ENCODE measurements at places on chromosomes 16 and 17.

DNA sequence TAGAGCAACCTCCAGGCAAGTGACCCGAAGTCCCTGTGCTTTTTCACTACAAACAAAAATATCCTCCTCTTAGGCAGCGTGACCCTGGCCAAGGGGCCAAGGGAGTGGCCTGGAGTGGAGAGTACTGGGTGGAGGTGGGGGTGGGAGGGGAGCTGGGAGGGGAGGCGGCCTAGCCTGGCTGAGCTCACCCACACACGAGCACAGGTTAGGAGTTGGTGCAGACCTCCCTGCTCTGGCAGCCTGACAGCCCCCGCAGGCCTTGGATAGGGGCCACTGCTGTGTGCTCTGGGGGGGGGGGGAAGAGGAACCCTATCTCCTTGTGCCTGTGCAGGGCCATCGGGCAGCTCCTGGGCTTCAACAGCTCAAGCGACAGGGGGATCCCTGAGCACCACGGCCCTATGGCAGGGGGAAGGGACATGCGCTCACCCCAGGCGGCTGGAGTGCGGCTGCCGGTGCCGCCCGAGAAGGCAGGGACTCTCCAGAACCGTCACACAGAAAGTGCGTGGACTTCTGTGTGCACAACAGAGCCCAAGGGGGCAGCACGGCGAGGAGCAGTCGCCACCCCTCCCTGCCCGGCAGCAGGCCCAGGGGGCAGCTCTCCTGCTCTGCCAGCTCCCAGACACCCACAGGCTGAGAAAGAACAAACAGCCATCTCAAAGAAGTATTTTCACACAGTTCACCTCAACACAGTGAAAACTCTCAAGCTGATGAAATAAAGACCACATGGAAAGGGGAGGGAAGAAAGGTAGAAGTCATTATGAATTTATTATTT, 13.3 kb downstream of the SLC16A3 start:
- DNase-seq = no peak

- DNase-seq = no peak
Measured at GRCh38 chr17:76208120-76208519, 32.2 kb downstream of the RNF157 start.

DNA sequence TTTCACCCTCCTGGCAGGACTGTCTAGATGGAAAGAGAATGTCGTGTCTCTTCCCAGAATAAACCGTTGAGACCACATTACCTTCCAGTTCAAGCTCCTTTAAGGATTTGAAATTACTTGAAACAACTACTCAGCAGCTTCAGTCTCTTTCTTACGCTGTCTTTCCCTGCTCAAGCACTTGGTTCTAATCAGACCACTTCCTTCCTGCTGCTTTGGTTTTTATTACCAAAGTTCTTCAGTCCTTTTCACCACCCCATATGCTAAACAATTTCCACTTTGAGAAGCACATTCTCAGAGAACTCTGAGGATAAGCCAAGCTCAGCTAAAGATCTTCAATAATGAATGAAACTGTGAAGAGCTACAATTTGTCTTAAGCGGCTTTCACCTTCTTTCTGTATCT, 105.4 kb downstream of the STX8 start:
- DNase-seq = no peak

DNA sequence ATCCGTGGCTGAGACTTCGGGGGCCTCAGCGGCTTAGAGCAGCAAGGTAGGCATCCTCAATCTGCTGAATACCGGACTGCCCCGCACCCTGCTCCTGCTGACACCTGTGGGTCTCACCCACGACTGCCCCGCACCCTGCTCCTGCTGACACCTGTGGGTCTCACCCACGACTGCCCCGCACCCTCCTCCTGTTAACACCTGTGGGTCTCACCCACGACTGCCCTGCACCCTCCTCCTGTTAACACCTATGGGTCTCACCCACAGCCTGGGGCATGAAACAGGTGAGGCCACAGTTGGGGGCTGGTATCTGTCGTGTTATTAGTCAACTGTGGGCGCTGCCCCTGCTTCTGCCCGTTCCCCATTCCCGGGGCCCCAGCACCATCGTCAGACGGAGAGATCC, 36.3 kb upstream of the PABPN1L start:
- no peak for DNase-seq

- DNase-seq = no peak
Measured at GRCh38 chr16:15544405-15544804, 98.5 kb downstream of the MARF1 start.

GRCh38 chr16:65749506-65749905, 617.0 kb upstream of the CDH5 start:
- no peak for DNase-seq

GRCh38 chr16:78931678-78932077, 668.9 kb downstream of the MAF start:
- no peak for DNase-seq

DNA sequence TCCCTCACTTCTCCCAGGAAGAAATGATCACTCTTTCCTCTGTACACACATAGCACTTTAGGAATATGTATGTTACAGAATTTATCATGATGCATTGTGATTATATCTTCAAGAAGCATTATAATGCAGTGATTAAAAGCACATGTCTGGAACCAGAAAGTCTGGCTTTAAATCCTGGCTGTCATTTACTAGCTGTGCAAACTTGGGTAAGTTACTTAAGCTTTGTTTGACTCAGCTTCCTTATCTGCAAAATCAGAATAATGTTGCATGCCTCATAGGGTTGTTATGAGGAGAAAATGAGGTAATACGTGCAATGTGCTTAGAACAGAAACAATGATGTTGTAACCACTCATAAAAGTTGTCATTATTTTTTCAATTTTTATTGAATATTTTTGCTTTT, 156.3 kb upstream of the ZKSCAN2 start:
- DNase-seq = no peak

DNA sequence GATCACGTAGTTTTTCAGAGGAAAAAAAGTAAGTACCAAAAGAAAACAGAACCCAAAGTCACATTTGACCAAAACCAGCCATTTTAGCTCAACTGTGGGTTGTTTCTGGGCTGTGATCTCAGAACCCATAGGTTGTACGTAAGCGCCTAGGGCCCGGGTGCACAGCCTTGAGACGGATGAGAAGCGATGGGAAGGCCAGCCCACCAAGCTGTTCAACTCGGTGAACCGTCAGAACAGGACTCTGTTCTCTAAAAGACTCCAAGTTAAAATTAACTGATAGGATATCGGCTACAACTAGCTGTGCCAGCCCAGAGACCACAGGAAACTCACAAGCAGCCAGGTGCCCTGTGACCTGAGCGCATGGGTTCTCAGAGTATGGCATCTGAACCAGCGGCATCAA, 28.3 kb downstream of the USP22 start:
- no peak for DNase-seq

GRCh38 chr17:72926171-72926570, 166.3 kb downstream of the SLC39A11 start:
- no peak for DNase-seq

GRCh38 chr17:7929158-7930023, at the start of gene KCNAB3:
TSS of gene KCNAB3 (minus strand) at chr17:7929856. CDS start at chr17:7929435, 421 bp downstream.
- no peak for DNase-seq

- DNase-seq = no peak
Measured at GRCh38 chr17:66371561-66371960, 69.1 kb downstream of the PRKCA start.

DNA sequence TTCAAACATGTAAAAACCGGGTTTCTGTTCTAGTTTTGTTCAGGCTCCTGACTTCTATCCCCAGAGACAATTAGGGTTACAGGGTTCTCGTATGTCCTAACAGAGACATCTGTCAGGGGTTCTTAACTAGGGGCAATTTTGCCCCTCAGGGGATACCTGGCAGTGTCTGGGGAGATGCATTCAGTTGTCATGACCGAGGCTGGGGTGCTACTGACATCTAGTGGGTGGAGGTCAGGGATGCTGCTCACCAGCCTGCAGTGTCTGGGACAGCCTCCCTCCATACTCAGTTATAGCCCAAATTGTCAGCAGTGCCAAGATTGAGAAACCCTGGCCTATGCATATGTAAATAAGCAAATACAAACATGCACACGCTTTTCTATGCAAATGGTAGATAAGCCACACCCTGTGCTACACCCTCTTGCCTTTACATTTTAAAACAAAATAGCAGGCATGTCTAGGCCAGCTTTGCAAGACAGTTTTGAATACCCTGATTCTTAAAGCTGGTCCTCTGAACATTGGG, 37.4 kb downstream of the CLEC16A start:
- DNase-seq = no peak

GRCh38 chr17:65163990-65164495, 26.9 kb downstream of the RGS9 start:
- DNase-seq = no peak

GRCh38 chr17:41539071-41539492, 11.0 kb upstream of the KRT19 start:
- DNase-seq = no peak

GRCh38 chr17:68210570-68211315, 37.1 kb upstream of the AMZ2 start:
- DNase-seq = no peak

DNA sequence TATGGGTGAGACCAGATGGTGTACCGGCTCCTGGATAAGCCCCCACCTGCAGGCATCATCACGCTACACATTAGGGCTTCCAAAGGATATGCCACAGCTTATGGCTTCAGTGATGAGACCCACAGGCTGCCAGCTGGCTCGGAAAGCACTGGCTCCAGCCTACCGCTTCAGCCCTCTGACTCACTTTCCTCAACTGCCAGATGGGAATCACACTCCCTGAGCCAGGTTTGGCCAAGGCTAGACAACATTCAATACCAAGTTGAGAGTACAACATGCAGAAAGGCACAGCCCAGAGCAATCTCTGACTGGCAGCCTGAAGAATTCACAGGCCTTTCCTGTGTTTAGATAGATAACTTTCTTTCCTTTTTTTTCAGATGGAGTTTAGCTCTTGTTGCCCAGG, 10.3 kb downstream of the CENPV start:
- no peak for DNase-seq

GRCh38 chr17:17042851-17043460, 699 bp downstream of the MPRIP start:
- no peak for DNase-seq

- no peak for DNase-seq
Measured at GRCh38 chr17:57685499-57686132, 59.5 kb downstream of the CCDC182 start.

DNA sequence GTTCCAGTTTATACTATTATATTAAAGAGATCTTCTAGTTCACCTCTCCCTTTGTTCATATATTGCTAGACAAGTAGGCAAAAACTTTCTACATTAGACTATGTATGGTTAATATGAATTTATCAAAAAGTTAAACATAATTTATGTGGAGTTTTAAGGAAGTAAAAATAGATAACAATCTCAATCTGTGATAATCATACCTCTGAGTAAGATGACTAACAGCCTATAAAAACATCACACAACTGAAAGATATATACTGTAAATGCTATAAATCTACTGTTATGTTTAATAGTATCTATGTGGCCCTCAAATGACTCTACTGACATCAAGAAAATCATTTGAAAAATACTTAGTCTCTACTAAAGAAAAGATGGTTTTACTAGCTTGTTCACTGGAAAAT, 37.1 kb downstream of the AP1G1 start:
- no peak for DNase-seq

GRCh38 chr17:43453331-43453812, 30.4 kb upstream of the DHX8 start:
- DNase-seq = peak; percentile 53

GRCh38 chr17:47252209-47252608, 1.4 kb upstream of the ITGB3 start:
- DNase-seq = no peak

DNA sequence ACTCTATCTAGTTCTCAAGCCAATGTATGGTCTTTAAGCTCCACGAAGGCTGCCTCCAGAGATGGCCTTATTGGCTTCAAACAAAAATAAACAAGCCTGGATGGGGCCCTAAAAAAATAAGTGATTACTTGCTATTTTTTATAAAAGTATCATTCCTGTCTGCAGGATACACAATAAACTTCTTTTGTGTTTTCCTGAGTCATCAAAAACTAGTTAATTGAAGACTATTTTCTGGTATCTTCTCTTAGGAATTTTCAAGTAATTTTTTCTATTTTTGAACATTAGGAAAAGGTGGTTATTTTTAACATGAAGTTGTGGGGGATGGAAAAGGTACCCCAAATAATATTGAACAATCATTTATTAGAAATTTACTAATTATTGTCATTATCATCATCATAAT, 213.1 kb upstream of the DYNLRB2 start:
- no peak for DNase-seq

- no peak for DNase-seq
Measured at GRCh38 chr17:43155666-43156065, 15.3 kb upstream of the NBR1 start.

GRCh38 chr17:37148156-37148555, 199.4 kb downstream of the AATF start:
- DNase-seq = no peak

DNA sequence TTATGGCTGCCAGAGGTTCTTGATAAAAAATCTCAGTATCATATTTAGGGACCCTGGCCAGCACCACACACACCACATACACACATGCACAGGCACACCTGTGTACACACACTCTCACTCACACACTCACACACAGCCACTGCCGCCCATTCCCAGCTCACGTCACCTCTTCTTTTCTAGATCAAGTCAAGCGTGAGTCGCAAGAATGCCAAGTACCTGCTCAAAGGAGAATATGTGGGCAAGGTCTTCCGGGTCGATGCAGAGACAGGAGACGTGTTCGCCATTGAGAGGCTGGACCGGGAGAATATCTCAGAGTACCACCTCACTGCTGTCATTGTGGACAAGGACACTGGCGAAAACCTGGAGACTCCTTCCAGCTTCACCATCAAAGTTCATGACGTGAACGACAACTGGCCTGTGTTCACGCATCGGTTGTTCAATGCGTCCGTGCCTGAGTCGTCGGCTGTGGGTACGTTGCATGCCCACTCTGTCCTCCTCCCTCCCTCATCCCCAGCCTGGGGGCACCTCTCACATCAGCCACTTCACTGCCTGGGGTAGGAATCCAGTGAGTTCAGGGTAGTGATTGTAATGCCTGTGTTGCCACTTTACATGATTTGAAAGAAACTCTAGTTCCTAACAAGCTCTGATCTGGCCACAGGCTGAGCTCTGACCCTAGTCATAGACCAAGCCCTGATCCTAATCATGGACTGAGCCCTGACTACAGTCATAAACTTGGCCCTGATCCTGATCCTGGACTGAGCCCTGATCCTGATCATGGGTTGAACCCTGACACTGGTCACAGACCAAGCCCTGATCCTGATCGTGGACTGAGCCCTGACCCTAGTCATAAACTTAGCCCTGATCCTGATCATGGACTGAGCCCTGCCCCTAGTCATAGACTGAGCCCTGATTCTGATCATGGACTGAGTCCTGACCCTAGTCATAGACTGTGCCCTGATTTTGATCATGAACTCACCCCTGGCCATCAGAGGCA, 20.4 kb downstream of the CDH5 start:
- DNase-seq = no peak

GRCh38 chr16:28106467-28107215, 43.1 kb upstream of the GSG1L start:
- no peak for DNase-seq

- DNase-seq = no peak
Measured at GRCh38 chr16:9192746-9193145, 101.3 kb downstream of the HAPSTR1 start.

GRCh38 chr16:27080895-27081294, 14.2 kb downstream of the C16orf82 start:
- no peak for DNase-seq

- DNase-seq = no peak
Measured at GRCh38 chr17:68794636-68795434, 160.4 kb downstream of the ABCA8 start.

Measured in right renal pelvis (tissue), 4 donors.